ENCODE measurements at places on chromosomes 1 and 21. TPM values are rescaled to one million over a fixed set of nuclear protein-coding genes. Genes with fewer than 3 reads are reported as not detected.

GRCh38 chr1:221865808-221866207, 123.9 kb upstream of the DUSP10 start:
- DNase-seq = no peak

- DNase-seq = peak; percentile 12
These were observed 25.6 kb upstream of the POGK start for GRCh38 chr1:166813508-166814223.

RGS8 gene
- 5.9 TPM for total RNA-seq

DNA sequence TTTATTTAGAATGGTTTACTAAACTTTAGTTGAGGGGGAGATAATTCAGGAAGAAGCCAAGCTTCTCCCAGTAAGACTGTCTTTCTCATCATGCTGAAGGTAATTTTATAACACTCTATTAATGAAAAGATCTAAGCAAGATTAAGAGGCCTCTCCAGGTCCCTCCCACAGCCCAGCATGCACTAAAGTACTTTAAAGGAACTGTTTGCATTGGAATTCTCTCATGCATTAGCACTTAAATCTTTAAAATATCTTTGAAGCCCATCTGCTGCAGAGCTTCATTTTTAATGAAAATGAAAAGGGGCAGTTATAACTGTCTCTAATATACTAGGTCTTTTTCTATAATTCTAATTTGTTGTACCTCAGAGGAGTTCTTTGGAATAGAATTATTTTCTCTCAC, 1379.1 kb upstream of the ADGRL4 start:
- DNase-seq = no peak

- DNase-seq = peak; percentile 59
These were observed 29.9 kb upstream of the SAMD13 start for GRCh38 chr1:84271441-84272151.

DNA sequence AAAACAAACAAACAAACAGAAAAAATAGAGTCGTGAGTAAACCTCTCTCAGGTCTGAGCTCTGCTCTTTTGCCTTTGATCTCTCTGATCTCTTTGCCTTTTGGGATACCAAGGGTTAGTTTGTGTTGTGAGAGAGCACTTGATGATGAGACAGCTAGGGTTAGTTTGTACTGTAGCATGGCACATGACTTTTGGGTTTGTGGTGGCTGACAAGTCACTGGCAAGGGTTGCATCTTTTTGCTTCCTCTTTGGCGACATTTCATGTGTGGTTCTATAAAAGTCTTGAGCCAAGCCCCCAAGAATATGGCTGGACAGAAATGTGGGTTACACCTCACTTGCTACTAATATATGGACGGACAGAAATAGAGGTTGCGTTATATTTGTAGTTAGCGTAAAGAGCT, 60.5 kb downstream of the TESK2 start:
- no peak for DNase-seq

CFHR2 gene
- not detected for total RNA-seq

- DNase-seq = no peak
These were observed 64.0 kb downstream of the CD46 start for GRCh38 chr1:207815913-207816291.

ZMYM4 gene
- total RNA-seq = 46.8 TPM

TPTE gene
- 0.22 TPM for total RNA-seq

NHLH1 gene
- not detected for total RNA-seq

Data from thyroid gland (tissue), 4 donors.